Adrenal gland (tissue), 19 donors: ENCODE measurements at places on chromosomes 6 and 20. TPM values are rescaled to one million over a fixed set of nuclear protein-coding genes. Genes with fewer than 3 reads are reported as not detected.

- no peak for DNase-seq
Observed at GRCh38 chr20:7710440-7710839, 229.8 kb downstream of the HAO1 start.

DNA sequence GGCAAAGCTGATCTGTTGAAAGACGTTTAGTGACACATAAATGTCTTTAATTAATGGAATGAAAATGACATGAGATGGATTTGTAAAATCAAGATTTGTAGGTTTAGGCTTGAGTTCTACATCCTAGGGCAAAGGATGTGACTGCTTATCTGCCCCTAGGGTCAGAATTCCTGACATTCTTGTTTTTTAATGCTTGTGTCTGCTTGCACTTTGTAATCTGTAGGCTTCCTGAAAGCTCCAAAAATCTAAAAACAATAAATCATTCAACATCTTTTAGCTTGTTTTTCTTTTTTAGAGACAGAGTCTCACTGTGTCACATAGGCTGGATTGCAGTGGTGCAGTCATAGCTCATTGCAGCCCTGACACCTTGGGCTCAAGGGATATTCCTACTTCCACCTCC is 107.9 kb upstream of the MLIP start:
- DNase-seq = no peak

Gene ZNF322
- polyA plus RNA-seq = 5.3 TPM

- DNase-seq = no peak
Observed at GRCh38 chr6:25227854-25228253, 51.3 kb upstream of the CARMIL1 start.

DNA sequence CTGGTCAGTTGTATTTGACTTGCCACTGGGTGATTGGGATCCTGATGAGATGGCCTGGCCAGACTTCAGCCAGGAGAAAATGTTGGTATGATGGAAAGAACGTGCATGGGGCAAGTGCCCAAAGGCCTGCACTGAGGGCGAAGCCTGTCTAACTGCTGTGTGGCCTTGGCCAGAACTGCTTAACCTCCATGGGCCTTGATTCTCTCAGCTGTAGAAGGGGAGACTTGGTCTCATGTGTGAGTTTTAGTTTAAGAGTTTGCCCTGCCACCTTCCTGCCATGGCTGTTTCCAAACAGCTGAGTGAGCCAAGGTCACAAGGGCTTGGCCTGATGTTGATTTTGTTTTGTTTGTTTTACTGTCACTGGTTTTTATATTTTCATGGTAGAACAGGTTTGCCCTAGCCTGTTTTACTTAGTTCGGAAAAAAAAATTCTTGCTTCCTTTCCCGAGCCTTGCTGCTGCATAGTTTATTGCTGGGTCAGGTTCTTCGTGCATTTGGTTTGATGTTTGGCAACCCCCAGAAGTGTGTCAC is 35.3 kb downstream of the DSTN start:
- peak; percentile 19 for DNase-seq

Gene OPRM1
- polyA plus RNA-seq = 0.27 TPM

Gene ZC2HC1B
- polyA plus RNA-seq = 0.32 TPM

Gene COL20A1
- polyA plus RNA-seq = not detected

- DNase-seq = no peak
Observed at GRCh38 chr20:15195378-15195777, 858.0 kb upstream of the FLRT3 start.

Gene SGK2
- polyA plus RNA-seq = 4.9 TPM

Gene CDH22
- 1.2 TPM for polyA plus RNA-seq

DNA sequence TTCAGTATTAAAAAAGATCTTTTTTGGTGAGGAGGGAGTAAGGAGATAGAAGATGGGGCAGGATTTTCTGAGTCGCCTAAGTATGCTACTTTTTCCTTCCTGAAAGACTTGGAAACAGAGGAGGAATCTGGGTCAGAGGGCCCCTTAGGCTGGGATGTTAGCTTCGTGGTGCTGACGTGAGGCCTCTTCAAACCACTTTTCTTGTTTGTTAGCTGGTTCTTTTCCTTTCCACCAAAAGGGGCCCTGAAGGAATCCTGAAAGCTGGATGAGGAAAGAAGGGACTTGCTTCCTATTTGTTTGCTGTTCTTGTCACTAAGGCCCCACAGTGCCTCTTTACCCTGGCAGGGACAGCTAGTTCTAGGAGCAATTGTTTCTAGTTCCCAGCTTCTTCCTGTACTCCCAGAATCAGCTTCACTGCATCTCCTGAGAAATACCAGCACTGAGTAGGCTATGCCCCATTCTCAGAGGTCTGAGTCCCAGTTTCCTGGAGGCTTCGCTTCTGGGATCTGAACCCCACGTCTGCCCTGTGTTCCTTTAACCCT is 2.2 kb upstream of the IL20RA start:
- no peak for DNase-seq

Gene TCP11
- polyA plus RNA-seq = not detected

DNA sequence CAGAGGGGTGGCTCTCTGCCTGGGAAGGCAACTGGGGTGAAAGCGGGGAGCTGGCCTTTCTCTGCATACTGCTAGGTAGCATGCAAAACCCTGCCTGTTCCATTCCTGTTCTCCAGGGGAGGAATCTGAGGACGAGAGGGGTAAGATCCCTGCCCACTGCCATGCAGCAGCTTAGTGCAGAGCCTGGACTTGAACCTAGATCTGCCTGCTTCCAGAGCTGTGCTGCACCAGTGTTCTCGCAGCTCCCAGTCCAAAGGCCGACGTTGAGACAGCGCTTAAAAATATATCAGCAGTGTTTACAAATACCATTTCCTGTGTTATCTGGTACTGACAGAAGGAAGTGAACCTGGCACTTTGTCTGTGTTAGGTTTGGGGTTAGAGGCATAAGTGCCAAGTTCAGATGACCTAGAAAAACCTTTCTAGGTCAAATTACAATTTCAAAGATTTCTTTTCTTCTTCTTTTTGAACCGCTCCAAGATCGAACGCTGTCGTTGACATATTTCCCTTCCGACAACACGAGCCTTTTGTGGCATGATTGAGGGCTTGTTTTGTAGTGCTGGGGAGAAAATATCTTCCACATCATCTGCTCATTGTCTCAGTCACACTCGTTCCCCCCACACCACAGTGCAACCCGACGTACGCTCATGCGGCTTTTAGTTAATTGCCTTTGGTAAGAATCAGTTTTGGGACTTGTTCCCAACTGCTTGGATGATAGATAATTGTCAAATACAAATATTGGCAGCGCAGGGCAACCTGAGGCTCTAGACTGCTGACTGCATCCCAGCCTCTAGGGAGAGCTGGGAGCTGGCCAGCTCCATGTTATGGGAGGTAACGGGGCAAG is 44.6 kb downstream of the TOX2 start:
- peak; percentile 59 for DNase-seq

DNA sequence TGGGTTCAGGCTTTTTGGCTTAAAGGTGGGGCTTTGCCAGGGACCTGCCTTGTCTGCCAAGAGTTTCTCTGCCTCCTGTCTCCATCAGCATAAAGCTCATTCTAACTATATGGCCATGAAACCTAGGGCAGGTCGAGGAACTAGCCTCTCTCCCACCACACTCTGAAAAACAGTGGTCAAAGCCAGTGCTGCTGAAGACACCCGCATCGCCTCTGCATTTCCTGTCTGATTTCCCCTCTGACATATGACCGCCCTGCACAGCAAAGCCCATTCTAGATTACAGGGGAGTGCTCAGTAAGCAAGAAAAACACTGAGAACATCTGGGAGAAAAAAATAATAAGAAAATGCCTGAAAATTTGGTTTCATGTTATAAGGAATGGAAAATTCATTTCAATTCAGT is 573.6 kb downstream of the PRKN start:
- no peak for DNase-seq

Gene PGC
- polyA plus RNA-seq = 1.6 TPM

Gene NUP153
- 6.7 TPM for polyA plus RNA-seq

- no peak for DNase-seq
Observed at GRCh38 chr20:50317609-50318008, 127.0 kb downstream of the CEBPB start.

DNA sequence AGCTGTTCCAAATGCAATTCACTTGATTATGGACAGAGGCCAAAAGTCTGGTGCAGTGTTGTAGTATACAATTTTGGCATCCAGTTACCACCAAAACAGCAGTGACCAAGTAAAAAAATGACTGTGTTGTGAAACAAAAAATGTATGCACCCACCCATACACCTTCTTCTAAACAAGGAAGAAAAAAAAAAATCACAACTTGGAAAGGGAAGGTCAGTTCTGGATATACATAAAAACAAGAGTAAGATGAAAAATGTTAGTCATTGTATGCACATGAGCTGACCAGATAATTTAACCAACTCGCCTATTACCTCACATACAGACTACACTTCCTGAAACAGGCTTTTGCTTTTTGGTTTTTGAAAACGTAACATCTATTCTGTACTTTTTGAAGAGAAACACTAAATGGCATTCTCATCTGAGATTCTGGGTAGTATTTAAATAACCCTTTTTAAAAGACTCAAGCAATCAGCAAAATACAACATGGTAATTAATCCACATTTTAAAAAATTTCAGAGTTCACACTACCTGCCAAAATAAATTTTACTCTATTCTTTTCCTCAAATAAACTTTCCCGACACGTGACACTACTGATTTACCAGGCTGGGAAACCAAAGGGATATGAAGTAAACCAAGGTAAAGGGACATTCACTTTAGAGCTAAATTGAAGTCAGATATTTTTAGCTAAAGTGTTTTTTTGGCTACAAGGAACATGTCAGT is 141.6 kb upstream of the SHLD1 start:
- DNase-seq = no peak

DNA sequence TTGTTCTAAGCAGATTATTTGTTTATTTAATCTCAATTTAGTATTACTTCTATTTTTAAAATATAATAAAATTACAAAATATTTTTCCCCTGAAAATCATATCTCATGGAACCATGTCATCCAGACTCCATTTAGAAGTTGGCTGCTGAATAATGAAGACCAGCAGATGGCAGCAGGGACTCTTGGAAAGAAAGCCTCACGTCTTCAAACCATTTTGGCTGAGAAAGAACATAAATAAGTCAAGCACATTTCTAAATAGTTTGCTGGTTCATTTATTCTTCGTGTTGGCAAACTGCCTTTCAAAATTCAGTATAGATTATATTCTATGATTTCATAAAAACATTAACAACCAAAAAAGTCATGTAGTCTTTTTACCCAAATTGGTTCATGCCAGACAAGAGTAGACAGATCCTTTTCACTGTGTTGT is 71.7 kb downstream of the RCAN2 start:
- DNase-seq = peak; percentile 77

GRCh38 chr6:32741031-32741960 is at the start of gene HLA-DQA2:
TSS of gene HLA-DQA2 (plus strand) at chr6:32741391. CDS start at chr6:32741444, 53 bp downstream.
- DNase-seq = no peak

DNA sequence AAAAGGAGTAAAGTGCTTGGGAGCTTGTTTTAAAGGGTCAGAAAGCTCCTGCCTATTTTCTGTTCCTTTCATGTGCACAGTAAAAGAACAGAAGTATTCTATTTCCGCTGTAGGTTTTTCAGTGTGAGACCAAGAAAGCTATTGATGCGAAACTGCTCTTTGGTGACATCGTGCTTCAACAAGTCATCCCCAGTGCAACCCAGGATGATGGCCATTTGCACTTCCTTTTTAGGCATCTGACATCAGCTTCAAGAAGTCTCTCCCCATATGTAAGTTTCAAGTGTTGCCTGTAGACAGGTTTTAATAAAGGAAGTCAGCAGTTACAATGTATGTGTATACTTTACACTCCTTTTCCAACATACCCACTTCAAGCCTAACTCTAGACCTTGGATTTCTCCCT is 131.6 kb downstream of the RFX6 start:
- DNase-seq = no peak

DNA sequence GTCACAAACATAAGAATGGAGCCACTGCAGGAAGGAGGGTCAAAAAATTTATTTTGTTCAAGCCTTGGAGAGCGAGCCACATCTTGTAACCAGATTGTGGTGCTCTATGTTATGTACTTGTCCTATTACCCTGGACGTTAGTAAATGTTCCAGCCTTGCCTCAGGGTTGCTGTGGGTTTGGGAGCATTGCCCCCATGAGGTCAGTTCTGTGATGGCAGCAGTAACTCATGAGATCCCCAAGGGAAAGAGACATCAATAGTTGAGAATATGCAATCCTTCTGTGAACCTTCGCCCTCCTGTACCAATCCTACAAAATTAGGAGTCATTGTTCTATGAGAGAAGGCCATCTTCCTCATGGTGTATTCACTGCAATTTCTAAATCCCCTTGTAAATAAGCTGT is 16.4 kb upstream of the CFAP206 start:
- peak; percentile 41 for DNase-seq

GRCh38 chr6:102812242-102812641 is 1418.7 kb downstream of the GRIK2 start:
- DNase-seq = no peak

Gene CEBPB
- 39.3 TPM for polyA plus RNA-seq

Gene SYNJ2
- polyA plus RNA-seq = 6.8 TPM

Gene IL17A
- polyA plus RNA-seq = not detected

DNA sequence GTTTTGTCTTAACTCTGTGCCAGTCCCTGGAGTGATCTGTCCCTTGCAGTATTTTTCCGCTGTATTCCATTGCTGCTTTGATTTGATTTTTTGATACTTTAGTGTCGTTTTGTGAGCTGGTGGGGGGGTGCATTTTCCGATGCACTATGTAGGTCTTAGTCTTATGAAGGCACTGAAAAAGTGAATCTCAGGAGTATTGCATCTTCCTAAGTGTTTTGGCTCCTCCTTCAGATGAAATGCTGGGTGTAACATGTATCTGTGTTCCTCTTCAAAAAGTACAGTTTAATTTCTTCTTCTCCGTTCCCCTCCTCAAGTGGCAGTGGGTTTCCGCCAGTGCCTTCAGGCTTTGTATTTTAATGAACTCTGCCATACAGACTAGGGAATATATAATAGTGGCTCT is 580.7 kb upstream of the GJE1 start:
- no peak for DNase-seq

GRCh38 chr6:53112871-53113270 is 35.8 kb downstream of the GCM1 start:
- DNase-seq = no peak

Gene CHD6
- polyA plus RNA-seq = 48.8 TPM

DNA sequence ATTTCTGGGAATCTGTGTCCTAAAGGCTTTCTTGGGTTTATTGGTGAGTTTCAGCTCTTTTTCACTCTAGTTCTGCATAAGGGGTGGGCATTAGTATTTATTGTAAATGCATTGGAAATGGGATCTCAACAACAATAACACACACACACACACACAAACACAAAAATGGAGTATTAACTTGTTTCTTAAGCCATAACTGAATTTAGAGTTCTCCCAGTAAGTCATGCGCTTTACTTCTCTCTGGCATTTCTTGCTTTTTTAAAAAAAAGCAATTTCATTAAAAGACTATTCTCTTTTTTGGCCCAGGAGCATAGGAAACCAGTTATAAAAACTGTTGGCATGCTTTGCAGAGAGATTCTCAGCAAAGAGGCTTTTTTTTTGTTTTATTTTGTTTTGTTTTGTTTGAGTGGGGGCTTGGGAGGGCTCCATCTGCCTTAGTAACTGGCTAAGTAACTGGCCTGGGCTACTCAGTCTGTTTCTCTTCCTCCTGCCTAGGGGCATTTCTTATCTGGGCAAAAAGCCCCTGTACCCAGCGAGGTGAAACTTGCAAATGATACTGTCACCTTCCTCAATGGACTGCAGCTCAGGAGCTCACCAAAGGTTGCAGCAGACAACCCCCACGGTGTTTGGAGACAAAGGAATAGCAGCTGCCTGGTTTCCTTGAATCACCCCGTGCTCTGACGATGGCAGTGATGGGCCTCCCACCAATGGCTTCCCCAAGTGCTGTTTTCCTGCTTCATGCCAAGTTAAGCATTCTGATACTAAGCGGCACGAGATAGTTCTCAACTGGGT is 128.5 kb downstream of the BCAS1 start:
- DNase-seq = no peak

Gene SCAND1
- 0.64 TPM for polyA plus RNA-seq
